ENCODE measurements at places on chromosomes 4 and X.

DNA sequence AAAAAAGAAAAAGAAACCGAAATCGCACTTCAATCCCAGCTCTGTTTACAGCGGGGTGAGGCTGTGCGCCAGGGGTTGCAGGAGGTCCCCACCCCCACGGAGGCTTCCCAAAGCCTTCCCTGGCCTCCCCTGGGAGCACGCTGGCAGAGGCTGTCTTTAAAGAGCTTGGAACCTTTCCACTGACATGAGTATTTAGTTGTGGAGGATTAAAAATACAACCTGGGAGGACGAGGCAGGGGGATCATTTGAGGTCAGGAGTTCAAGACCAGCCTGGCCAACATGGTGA, 69.1 kb downstream of the PPP2R2C start:
- no peak for DNase-seq

DNA sequence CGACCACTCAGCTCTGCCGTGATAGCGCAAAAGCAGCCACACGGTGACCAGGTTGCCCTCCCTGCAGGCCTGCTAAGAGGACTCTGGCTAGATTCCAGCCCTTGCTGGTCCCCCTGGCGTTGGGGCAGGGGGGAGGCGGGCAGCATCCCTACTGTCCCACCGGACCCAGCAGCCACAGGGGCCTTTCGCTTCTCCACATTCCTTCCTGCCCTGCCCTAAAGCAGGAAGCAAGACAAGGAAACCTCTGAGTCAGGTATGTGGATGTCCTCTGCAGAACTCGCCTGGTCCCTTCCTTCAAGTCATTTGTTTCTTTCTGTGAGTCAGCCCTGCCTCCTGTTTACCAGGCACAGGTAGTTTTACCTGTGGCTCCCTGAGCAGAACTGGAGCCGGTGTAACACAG, 60.2 kb upstream of the CLDN34 start:
- DNase-seq: no peak

DNA sequence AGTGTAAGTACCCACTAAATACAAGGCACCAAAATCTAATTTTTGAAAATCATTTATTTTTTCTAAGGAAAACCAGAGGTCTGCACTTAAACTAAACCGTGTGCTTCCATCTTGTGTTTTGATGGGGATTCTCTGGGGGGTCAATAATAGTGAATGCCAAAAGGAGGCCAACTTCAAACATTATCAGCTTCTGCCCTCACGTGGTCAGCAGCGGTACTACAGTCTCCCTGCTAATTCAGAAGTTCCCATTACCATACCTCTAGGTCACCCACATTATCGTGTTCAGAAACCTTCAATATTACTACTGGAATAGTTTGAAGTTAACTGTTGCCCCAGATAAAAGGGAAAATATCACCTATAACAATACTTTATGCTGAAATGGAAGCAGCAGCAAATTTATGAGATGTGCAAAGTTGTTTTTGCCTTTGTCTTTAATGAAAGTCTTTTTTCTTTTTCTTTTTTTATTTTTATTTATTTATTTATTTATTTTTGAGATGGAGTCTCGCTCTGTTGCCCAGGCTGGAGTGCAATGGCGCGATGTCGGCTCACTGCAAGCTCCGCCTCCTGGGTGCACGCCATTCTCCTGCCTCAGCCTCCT, 17.3 kb downstream of the CTPS2 start:
- peak; percentile 63 for DNase-seq

DNA sequence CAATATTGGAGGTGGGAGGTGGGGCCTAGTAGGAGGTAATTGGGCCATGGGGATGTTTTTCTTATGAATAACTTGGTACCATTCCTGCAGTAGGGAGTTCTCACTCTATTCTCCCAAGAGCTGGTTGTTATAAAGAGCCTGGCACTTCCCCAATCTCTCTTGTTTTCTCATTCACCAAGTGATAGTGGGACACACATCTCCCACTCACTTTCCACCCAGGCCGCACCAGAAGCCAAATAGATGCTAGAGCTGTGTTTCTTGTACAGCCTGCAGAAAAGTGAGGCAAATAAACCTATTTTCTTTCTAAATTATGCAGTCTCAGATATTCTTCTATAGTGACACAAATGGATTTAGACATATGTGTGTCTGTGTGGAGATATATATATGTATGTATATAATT, 117.6 kb downstream of the ANKRD50 start:
- DNase-seq: no peak

DNA sequence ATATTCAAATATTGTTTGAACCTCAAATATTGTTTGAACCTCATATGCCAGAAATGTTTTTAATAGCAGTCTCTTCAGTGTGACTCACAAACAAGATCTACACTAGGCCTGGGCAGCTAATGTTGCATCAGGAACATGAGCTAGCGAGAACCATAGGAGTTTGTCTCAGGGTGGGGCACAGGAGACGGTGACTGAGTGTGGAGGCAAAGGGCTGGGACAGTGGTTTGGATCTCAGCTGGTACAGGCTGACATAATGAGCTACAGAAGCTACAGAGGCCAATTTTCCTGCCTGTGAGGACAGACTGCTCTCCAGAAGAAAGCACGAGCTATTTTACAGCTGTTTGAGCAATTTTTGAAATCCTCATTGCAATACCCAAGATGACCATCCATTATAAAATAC, 224.7 kb downstream of the CENPC start:
- DNase-seq: no peak

DNA sequence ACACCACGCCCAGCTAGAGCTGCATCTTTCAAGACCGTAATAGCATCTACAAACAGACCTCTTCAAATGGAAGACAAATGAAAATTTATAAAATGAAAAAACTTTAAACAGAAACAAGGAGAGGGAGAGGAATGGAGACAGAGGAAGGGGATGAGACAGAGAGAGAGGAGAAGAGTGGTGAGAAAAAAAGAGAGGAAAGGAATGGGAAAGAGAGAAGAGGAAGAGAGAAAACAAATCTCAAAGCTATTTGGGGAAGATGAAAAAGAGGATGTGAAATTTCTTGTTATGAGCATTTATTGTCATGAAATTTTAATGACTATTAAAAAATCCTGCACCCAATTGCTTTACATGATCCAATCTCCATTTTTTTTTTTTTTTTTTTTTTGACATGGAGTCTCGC, 726.9 kb downstream of the GRID2 start:
- no peak for DNase-seq

DNA sequence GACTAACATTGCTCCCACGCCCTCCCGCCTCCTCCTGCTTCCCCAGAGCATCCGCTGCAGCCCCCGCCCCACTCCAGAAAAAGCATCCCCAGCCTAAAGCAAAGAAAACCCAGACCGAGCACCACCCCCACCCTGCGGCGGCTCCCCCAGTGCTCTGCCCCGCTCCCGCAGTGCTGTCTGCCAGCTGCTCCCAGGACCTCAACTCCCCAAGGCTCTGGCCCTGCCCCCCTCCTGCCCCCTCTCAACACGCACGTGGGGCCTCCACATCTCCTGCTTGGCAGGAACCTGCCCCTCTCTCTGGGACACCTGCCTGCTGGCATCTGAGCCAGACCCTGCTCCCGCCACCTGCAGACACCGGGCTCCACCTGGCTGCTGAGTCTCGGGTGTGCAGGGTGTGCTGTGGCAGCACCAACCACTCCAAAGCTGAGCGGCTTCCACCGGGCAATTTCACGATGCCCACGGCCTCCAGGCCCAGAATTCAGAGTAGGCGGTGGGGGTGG, 79.4 kb downstream of the FAM53A start:
- peak; percentile 19 for DNase-seq

GRCh38 chr4:109592367-109592766, 32.3 kb downstream of the MCUB start:
- DNase-seq: no peak

GRCh38 chr4:67713529-67714247, 12.7 kb upstream of the UBA6 start:
- DNase-seq: no peak

DNA sequence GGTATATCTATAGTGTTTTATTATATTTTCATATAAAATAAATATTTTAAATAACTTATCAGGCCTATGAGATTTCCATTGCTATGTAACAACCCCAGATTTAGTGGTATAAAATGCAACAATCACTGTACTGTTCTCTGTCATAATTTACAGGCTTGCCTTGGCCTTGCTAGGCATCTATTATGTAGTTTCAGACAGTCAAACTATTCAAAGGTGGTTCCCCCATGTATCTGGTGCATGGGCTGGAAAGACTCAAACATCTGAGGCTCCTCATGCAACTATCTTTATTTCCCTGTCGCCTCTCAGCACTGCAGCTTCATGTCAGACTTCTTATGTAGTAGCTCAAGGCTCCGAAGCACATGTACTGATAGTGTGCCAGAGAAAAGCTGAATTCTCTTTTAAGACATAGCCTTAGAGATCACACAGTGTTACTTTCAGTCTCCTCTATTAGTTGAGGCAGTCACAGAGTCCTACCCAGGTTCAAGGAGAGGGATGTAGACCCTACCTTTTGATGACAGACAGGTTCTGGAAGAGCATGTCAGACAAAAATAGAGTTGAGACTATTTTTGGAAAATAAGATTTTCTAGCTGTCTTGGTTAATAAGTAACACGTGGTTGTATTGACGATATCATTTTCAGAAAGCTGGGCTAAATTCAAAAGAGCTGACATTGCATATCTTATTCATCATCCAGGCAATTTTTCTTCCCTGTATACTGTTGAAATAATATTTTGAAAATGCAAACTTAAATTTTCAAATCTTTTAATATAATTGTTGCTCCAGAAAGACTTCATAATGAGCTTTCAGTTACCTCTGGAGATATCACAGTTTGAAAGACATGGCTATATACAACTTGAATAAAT, 19.4 kb downstream of the MTTP start:
- no peak for DNase-seq

DNA sequence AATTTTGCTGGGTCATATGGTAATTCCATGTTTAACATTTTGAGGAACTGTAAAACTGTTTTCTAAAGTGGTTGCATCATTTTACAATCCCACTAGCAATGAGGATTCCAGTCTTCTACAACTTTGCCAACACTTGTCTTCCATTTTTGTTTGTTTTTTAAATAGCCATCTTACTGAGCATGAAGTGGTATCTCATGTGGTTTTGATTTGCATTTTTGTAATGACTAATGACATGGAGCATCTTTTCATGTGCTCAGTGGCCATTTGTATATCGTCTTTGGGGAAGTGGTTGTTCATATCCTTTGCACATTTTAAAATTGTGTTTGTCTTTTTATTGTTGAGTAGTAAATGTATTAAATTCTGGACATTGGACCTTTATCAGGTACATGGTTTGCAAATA, 94.7 kb downstream of the TMEM131L start:
- no peak for DNase-seq

DNA sequence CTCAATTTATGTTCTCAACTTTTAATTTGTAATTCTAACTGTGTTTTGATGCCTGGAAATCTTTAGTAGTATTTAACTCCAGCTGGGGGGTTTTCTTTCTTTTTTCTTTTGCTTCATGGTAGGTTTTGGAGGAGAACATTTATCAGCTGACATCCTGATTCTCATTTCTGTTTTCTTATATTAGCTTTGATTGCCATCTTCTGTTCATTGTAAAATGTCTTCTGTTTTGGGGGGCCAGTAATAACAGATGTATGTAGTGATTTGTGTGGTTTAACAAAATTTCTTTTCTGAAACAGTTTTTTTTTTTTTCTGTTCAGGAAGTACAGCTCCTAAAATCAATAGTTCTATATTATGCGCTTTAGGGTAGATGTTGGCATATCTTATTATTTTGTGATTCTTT, 182.2 kb downstream of the GABRB1 start:
- DNase-seq: no peak

- DNase-seq: no peak
Measured at GRCh38 chrX:120269373-120270035, 18.9 kb downstream of the ZBTB33 start.

DNA sequence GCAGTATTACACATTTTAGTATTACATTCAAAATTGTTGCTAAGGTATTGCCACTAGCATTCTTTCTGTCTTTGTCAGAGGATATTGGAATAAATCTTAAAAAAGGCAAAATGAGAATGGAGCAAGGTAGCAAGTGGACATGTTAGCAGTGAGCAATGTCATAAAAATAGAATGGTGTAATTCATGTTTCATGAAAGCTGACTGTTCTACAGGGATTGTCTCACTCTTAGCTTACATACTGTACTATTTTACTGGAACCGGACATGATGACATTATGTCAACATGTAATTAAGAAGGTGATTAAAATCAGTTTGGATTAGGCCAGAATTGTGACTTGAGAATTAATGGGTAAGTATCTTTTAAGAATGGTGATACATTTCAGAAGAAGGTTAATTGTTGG, 1086.2 kb downstream of the STIM2 start:
- DNase-seq: no peak

DNA sequence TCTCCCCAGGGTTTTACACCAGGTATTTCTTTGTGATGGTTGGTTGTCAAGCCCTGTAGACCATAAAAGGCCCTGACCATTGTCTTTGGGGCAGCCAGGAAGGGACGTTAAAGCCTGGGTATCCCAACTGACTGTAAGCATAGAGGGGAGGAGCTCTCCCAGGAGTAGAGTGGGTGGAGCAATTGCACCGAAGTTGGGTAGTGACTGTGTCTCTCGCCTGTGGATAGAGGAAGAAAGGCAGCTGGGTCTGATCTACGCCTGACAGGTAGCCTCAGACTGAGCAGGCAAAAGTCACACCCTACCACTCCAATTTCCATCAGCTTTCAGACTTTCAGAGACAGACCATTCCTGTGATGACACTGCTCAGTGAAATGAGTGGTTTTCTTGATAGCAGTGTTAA, 123.3 kb downstream of the KLHL8 start:
- no peak for DNase-seq

GRCh38 chr4:108965016-108965415, 202.2 kb upstream of the ETNPPL start:
- DNase-seq: no peak

DNA sequence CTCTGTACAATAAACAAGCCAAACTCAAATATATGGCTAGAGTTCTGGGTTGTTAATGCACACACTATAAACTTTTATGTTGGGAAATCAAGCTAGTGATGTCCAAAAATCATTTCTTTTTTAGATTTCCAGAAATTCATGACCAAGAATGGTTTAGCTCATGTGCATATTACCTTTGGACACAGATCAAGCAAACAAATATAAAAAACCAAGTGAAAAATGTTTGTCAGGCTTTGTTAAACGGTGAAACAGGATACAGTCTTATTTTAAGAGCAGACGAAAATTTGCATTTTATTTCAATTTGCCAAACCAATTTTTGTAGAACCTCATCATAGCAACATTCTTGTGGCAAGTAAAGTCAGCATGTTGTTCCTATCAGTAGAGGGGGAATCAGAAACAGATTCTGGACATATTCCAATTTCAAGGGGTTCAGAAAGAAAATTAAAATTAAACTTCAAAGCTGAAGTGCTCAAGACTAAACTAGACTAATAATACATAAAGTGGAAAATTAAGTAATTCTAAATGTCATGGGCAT, 413.6 kb downstream of the TRIML1 start:
- no peak for DNase-seq

GRCh38 chr4:184972991-184973390, 45.3 kb upstream of the HELT start:
- DNase-seq: no peak

DNA sequence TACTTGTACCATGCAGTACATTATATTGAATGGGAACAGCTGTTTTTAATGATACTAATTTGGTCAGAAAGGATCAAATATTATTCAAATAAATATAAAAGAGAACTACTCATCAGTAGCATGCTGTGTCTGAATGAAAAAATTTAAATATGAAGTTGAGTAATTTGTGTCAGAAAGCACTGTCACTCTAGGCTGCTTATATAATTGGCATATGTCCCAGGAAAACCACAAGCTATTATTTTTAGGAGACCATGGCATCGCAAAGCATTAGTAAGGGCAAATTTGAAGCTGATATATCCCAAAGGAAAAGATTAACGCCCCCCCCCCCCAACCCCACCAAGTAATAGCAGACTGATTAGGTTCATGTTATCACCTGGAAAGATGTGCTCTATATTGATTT, 388.5 kb upstream of the SPANXN4 start:
- no peak for DNase-seq

- DNase-seq: no peak
Measured at GRCh38 chr4:83413676-83414075, 41.9 kb downstream of the HELQ start.
